ENCODE measurements at places on chromosomes 3 and 15.

- DNase-seq: no peak
Observed at GRCh38 chr15:71826196-71826595, 15.8 kb downstream of the NR2E3 start.

GRCh38 chr3:60504827-60505457 is 746.3 kb downstream of the FHIT start:
- no peak for DNase-seq

DNA sequence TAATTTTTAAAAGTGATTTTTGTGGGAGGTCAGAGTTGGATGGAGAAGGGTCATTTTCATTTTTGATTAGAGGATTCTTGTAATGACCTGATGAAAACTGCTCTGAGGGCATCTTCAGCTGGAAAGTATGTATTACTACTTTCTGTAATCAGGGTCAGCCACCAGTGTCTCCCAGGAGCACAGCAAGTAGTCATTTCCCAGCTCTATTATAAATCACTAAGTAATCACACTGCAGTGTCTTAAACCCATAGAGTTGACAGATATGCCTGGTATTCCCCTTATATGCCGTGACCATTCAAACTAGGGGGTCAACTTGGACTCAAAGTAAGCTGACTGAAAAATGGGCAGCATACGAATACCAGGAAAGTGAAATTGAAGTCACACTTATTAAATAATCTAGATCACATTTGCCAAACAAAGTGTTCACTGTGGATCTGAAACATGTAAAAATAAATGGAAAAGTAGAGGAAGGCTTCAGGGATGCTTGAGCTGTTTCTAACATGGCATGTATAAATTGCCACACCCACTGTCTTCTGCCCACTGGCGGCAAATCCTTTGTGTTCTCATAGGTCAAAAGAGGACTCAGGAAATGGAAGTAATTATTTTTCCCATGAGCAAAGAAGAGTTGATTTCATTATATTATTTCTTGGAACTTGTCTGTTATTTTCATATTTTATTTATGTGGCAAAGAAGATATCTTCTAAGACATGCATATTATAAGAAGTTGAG is 105.7 kb downstream of the MBNL1 start:
- no peak for DNase-seq

DNA sequence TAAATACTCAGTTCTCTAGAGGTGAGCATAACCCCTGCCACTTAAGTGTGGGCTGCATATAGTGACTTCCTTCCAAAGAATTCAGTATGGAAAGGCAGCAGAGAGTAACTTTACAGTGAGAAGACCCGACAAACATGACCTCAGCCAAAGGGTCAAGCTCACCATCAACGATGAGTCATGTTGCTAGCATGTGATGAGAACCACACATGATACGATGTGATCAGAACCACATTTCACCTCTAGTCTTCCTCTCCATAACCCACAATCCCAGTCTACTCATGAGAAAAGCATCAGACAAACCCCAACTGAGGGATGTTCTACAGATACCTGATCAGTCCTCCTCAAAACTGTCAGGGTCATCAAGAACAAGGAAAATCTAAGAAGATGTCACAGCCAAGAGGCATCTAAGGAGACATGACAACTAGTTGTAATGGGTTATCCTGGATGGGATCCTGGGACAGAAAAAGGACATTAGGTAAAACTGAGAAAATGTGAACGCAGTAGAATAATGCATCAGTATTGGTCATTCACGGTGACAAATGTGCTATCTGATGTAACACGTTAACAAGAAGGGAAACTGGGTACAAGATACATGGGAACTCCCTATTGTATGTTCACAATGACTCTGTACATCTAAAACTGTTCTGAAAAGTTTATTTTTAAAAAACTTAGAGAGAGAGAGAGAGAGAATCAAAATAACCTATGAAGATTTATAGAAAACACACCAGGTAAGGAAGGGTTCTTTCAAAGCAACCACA is 28.3 kb downstream of the SEC61A1 start:
- DNase-seq: no peak

GRCh38 chr3:78260388-78260787 is 1220.5 kb downstream of the ROBO2 start:
- DNase-seq: no peak

GRCh38 chr15:48324949-48325348 is 6.3 kb upstream of the DUT start:
- no peak for DNase-seq

- DNase-seq: peak; percentile 27
Observed at GRCh38 chr3:11136830-11137626, 17.3 kb upstream of the HRH1 start.

DNA sequence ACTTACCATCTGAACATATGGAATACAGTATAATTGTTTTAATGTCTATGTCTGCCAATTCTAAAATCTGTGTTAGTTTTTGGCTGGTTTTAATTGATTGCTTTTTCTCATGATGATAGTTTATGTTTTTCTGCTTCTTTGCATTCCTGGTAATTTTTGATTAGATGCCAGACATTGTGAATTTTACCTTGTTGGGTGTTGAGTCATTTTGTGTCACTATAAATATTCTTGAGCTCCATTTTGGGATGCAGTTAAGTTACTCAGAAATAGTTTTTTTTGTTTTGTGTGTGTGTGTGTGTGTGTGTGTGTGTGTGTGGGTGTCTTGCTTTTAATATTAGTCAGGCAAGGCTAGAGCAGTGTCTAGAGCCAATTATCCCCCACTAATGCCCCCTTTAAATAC is 818.8 kb upstream of the NR2F2 start:
- no peak for DNase-seq

GRCh38 chr3:153640689-153641665 is 479.0 kb downstream of the RAP2B start:
- DNase-seq: no peak

DNA sequence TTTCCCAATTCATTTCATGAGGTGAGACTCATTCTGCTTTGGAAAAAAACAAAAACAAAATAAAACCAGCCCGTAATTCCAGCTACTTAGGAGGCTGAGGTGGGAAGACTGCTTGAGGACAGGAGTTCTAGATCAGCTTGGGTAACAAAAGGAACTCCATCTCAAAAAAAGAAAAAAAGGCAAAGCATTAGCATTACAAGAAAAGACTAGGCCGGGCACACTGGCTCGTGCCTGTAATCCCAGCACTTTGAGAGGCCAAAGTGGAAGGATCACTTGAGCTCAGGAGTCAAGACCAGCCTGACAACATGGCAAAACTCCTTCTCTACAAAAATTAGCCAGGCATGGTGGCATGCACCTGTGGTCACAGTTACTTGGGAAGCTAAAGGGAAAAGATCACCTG is 33.9 kb downstream of the TRPM7 start:
- no peak for DNase-seq
